ENCODE measurements at places on chromosomes 3 and 15.

- no peak for DNase-seq
Observed at GRCh38 chr3:52843108-52843865, 8.5 kb upstream of the MUSTN1 start.

DNA sequence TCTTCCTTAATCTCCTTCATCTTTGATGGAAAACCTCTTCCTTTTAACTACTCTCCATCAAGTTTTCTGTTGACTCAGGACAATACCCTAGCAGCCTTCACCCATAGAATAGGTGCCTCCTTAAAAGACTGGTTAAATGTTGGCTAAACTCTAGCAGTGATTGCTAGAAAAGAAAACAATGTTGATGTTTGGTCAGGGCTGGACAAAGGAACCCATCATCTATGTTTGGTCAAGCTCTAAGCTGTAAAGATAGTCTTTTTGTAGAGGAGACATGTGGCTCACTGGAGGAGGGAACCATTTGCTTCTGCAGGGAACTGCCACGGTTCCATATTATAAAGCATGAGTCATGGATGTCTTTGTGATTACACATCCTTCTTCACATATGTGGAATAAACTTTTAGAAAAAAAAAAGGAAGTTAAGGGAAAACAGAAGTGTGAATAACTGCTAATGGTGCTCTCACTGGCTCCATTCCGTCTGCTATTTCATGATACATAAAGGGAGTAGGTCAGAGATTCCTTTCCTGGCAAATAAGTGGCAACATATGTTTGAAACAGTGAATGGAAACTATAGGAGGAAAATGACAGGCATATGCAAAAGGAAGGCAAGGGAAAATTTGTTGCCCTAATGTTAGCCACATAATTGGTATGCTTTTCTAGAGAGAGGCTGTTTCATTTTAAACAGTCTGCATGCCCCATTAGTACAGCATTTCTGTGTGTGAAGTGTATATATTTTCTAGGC is 78.2 kb downstream of the CMSS1 start:
- DNase-seq, result no peak

GRCh38 chr15:88834211-88834812 is 31.1 kb downstream of the ACAN start:
- DNase-seq, result peak; percentile 73

DNA sequence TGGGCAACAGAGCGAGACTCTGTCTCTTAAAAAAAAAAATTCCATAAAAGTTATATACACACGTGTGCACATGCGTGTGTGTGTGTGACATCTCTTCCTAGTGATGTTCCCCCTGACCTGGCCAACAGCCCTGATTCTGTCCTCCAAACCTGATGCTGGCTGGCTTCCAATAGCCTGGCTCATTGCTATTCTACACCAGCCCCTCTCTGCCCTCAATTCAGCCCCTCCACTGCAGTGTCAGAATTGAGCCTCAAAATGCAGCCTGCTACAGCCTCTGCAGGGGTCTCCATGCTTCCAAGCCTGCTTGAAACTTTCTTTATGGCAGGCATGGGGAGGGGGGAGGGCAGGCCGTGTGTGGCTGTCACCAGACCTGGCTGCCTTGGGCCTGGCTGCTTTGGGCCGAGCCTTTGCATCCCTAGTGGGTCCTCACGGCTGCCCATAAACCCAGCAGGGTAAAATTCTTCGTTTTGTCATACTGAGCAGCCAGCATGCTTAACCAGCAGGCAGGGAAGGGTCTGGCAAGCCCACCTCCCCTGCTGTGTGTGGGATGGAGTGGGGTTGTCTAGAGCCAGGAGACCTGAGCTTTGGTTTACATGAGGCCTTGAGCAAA is 22.7 kb upstream of the DOCK3 start:
- no peak for DNase-seq

DNA sequence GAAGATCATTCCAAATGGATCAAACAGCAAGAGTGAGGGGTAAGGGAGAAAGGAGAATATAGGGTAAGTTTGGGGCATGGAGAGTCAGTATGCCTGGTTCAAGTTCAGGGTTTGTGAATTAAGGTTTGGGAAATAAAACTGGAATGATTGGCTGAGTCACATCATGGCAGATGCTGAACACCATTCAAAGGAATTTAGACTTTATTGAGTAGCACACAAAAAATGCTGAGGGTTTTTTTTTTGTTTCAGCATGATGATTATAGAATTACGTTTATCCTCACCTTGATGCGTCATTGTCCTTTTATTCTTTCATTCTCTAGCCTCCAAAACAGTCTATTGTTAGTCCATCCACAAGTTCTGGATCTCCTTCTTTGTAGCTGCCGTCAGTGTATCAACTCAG is 220.0 kb upstream of the UMPS start:
- DNase-seq, result no peak

DNA sequence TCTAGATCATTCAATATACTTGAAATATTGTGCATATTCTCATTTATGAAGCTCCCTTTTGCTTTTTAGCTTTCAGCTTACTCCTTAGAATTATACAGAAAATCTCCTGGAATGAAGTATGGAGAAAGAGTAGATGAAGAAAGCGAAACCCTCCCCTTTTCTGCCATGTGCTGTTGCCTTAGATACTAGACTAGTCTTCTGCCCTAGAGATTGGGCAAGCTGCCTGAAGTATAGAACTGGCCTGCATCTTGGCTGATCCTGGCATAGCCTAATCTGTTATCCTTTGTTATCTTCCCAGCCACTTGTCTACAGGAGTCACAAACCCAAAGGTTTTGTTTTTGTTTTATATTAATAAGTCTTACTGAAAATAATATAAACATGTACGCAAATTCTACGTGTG is 138.8 kb downstream of the RBPMS2 start:
- no peak for DNase-seq

GRCh38 chr3:11095932-11096265 is 58.4 kb upstream of the HRH1 start:
- no peak for DNase-seq

GRCh38 chr3:111531446-111531845 is 10.6 kb upstream of the CD96 start:
- no peak for DNase-seq

DNA sequence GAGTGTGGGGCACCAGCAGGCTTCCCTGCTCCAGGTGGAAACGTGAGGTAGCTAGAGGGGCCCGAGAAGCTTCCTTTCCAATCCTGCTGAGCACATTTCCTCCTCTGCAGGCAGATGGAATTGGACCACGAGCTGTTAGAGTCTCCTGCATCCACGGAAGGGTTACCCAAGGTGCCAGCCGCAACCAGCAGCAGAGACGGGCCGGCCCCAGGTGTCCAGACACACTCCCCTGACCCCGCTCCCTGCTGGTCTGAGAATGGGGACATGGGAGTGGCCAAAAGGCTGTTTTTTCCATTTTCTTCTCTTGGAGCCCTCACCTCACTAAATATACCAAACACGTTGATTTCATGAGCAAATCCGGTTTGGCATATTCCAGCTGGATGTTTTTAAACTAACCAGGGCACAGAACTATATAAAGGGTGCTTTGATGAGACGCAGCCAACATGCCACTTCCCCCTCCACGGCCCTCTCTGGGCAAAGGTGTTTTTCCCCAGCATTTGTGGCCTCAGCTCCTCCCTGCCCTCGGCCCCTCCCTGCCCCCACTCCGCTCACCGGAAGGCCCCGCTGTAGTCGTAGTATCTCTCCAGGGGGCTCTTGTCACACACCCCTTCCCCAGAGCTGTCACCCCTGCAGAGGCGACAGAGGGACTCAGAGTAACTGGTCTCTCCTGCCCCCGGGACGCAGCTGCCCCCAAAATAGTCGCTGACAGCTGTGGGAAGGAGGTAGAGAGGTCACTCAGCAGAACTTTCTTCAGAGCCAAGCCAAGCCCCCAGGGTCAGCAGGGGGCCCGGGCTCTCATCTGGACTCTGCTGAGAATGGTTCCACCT is 7.0 kb downstream of the MELTF start:
- no peak for DNase-seq

DNA sequence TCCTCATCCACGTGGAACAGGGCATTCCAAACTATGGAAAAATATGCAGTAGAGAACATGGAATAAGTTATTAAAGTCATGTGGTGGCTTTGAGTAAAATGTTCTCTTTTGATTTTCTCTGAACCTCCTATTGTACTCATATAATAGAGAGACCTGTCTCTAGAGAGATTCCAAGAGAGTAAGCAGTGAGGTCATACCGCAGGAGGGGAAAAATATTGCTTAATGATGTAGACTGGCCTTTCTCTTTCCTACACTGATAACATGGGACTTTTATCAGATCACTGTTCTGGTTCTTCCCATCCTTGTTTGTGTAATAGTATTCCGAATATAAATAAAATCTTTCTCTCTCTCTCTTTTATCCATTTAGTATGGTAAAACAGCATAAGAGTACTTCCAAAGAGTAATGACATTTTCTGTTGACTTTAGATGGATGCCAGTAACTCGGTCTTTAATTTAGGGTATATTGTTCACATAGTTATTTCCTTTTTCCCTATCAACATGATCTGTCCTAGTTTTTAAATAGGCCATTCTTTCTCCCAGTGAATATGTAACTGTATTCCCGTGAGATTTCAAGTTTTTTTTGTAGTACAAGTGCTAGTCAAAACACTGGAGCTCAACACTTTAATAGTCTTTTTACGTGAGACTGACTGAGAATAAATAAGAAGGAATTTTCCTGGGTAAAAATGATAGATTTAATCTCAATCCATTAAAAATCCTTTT is 814.0 kb upstream of the LMCD1 start:
- no peak for DNase-seq

GRCh38 chr15:52427804-52428203 is 100.9 kb downstream of the MYO5A start:
- no peak for DNase-seq

- DNase-seq, result no peak
Observed at GRCh38 chr15:87816811-87817210, 439.7 kb downstream of the NTRK3 start.

DNA sequence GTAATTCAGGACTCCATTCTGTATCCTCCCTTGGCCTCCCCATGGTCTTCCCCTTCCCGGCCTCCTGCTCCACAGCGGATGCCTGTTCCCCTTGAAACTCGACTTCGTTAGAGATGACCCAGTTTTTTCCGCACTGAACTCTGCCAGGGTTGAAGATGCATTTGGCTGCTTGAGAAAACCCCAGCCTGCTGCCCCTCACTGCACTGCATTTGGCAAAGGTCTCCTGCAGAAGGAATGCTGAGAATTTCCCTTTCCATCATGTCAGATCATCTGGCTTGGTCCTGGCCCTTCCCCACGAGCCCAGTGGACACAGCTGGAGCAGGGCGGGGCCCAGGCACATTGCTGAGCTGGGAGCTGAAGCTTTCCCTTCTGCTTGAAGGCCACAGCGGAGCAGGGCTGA is 37.6 kb upstream of the RGMA start:
- peak; percentile 89 for DNase-seq
